Fibroblast of lung (primary cell): ENCODE measurements at places on chromosomes 7 and 10. TPM values are rescaled to one million over a fixed set of nuclear protein-coding genes. Genes with fewer than 3 reads are reported as not detected.

DNA sequence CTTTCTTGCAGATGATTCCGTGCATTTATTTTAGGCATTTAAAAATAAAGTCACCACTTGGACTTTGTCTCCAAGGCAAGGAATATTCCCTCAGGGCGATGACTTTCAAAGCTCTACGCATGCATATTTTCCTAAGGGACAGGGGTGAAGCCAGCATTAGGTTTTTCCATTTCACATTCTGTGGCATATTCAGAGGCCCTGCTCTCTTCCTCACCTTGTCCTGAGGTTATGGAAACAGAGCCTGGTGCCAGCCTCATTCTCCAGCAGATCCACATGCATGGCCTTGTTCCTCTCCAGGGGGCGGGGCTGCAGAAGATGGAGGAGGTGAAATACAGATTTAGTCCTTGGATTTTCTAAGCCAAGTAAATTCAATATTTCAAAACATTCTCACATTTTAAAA lies 11.6 kb upstream of the LYZL1 start:
- H3K27ac ChIP-seq = no peak overlapping the region
- no peaks in the 10 kb centered on the region for H3K36me3 ChIP-seq
- no peaks in the 10 kb centered on the region for H3K27me3 ChIP-seq
- H3K4me1 ChIP-seq = no peaks in the 10 kb centered on the region
- no peak overlapping the region for H3K4me3 ChIP-seq

- no peaks in the 10 kb centered on the region for H3K27me3 ChIP-seq
- H3K27ac ChIP-seq = no peak overlapping the region
- peaks cover 2% of the 10 kb centered on the region for H3K4me1 ChIP-seq
- peak; percentile 55 for DNase-seq
- no peaks in the 10 kb centered on the region for H3K36me3 ChIP-seq
Measured at GRCh38 chr7:33459340-33459751, 330.0 kb downstream of the BBS9 start.

- DNase-seq = no peak
- H3K4me1 ChIP-seq = no peaks in the 10 kb centered on the region
- no peaks in the 10 kb centered on the region for H3K27me3 ChIP-seq
- H3K36me3 ChIP-seq = peaks cover 3% of the 10 kb centered on the region
- H3K27ac ChIP-seq = no peak overlapping the region
Measured at GRCh38 chr7:129012641-129013040, 42.3 kb downstream of the TNPO3 start.

BMS1 gene
- 13.9 TPM in 2 replicates for total RNA-seq

PCDH15 gene
- total RNA-seq = under 0.01 and 0.26 TPM in 2 replicates

PKD2L1 gene
- not detected in 2 replicates for total RNA-seq
